ENCODE measurements at places on chromosomes 7 and 10. TPM values are rescaled to one million over a fixed set of nuclear protein-coding genes. Genes with fewer than 3 reads are reported as not detected.

Gene NPTX2
- not detected for polyA plus RNA-seq

Gene ADAP1
- 1.1 TPM for polyA plus RNA-seq

Gene MEST
- polyA plus RNA-seq = 32.6 TPM

Gene CRYGN
- polyA plus RNA-seq = not detected

Gene AGBL3
- polyA plus RNA-seq = 2.7 TPM

Gene JAKMIP3
- polyA plus RNA-seq = 3.1 TPM

Gene DPYSL4
- polyA plus RNA-seq = 14.0 TPM

Gene CALHM3
- 0.17 TPM for polyA plus RNA-seq

Data from A549 (cell line).